WTC11 (cell line): ENCODE measurements at places on chromosomes 7 and 10. TPM values are rescaled to one million over a fixed set of nuclear protein-coding genes. Genes with fewer than 3 reads are reported as not detected.

- DNase-seq, result no peak
- H3K36me3 ChIP-seq, result no peaks in the 10 kb centered on the region
- peaks cover 9% of the 10 kb centered on the region for H3K4me1 ChIP-seq
- H3K4me3 ChIP-seq, result no peak overlapping the region
Measured at GRCh38 chr7:20439416-20440185, 108.9 kb downstream of the ITGB8 start.

GRCh38 chr10:13750299-13751190 lies 163.8 kb downstream of the PRPF18 start:
- no peak for DNase-seq
- H3K27me3 ChIP-seq, result no peaks in the 10 kb centered on the region
- peaks cover 9% of the 10 kb centered on the region for H3K4me1 ChIP-seq
- no peak overlapping the region for H3K27ac ChIP-seq
- no peaks in the 10 kb centered on the region for H3K36me3 ChIP-seq

DNA sequence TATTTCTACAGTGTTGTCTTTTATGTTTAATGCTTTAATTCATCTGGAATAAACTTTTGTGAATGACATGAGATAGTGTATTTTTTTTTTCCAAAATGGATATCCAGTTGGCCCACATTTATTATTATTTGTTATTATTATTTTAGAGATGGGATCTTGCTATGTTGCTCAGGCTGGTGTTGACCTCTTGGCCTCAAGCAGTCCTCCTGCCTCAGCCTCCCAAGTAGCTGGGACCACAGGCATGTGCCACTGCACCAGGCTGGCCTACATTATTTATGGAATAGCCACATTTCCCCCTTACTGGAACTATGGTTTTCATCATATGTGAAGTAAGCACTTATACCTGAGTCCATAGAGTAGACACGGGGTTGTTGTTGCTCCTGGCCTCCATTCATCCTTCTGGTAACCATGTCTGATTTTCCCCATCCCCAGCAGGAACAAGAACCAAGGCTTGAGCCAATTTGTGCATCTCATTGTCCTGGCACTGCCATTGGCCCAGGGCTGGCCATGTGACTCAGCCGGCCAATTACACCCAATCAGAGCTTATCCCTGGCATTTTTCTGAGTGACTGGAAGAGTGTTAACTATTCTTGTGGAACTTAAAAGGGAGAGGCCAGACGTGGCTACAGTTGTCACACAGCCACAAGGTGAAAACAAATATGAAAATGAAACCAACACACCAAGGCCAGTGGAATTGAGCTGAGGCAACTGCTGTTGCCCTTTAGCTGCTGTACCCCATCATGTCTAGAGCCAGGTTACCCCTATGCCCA lies 23.1 kb downstream of the PRF1 start:
- H3K27me3 ChIP-seq, result no peaks in the 10 kb centered on the region
- no peak overlapping the region for H3K27ac ChIP-seq
- H3K4me3 ChIP-seq, result no peak overlapping the region
- no peaks in the 10 kb centered on the region for H3K36me3 ChIP-seq
- peaks cover 9% of the 10 kb centered on the region for H3K4me1 ChIP-seq
- DNase-seq, result no peak

GRCh38 chr10:44293842-44294241 lies 91.1 kb downstream of the CXCL12 start:
- no peak for DNase-seq
- H3K36me3 ChIP-seq, result no peaks in the 10 kb centered on the region
- H3K4me3 ChIP-seq, result no peak overlapping the region
- H3K27ac ChIP-seq, result no peak overlapping the region
- peaks cover 26% of the 10 kb centered on the region for H3K4me1 ChIP-seq

Gene GPR85
- total RNA-seq, result 0.09 to 0.34 TPM (median 0.09 TPM) in 3 replicates

GRCh38 chr7:92402920-92403759 lies 44.1 kb upstream of the GATAD1 start:
- peaks cover 8% of the 10 kb centered on the region for H3K36me3 ChIP-seq
- H3K4me1 ChIP-seq, result peaks cover 6% of the 10 kb centered on the region
- H3K4me3 ChIP-seq, result no peak overlapping the region
- DNase-seq, result no peak
- H3K27me3 ChIP-seq, result no peaks in the 10 kb centered on the region

Gene SMKR1
- total RNA-seq, result 0.23 to 0.50 TPM (median 0.34 TPM) in 3 replicates
